NCI-H526 treated with DMSO at 0.1 percent for 48 hours (cell line): ENCODE measurements at places on chromosomes 1 and 21.

- no peak for DNase-seq
These were observed 129.5 kb upstream of the DSCAM start for GRCh38 chr21:40976198-40977109.

DNA sequence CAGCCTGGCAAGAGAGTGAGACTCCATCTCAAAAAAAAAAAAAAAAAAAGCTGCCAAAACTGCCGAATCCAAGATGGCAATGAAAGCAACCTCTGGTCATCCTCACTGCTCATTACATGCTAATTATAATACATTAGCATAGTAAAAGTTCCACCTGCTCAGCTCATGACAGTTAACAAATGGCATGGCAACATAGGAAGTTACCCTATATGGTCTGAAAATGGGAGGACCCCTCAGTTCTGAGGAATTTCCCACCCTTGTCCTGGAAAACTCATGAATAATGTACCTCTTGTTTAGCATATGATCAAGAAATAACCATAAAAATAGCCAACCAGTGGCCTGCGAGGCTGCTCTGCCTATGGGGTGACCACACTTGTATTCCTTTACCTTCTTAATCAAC lies 93.1 kb upstream of the PGBD5 start:
- DNase-seq: no peak

DNA sequence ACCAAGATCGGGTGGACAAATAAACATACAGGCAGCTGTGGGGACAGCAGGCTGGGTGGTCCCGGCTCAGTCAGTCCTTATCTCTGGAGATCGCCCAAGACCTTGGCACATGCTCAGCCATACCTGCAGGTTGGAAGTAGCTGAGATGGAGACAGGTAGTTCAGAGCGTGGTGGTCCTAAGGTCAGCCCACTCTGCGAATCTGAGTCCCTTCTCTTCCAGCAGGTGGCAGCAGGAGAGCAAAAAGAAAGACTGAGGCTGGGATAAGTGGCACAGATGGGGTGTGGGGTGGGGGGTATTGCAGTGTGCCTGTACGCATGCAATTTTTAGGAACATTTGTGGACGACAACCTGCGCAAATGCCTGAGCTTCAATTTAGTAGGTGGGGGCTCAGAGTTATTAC lies 104.9 kb downstream of the TENT5C start:
- peak; percentile 4 for DNase-seq

- DNase-seq: no peak
These were observed 7.9 kb downstream of the LURAP1 start for GRCh38 chr1:46211051-46211450.

DNA sequence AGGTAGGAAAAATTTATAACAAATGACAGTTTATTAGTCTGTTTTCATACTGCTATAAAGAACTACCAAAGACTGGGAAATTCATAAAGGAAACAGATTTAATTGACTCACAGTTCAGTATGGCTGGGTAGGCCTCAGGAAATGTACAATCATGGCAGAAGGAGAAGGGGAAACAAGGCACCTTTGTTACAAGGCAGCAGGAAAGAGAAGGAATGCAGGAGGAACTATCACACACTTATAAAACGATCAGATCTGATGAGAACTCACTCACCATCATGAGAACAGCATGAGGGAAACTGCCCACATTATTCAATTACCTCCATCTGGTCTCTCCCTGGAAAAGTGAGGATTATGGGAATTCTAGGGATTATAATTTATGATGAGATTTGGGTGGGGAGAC lies 61.3 kb downstream of the ASB17 start:
- DNase-seq: no peak

GRCh38 chr1:91751275-91751674 lies 134.7 kb downstream of the TGFBR3 start:
- no peak for DNase-seq

DNA sequence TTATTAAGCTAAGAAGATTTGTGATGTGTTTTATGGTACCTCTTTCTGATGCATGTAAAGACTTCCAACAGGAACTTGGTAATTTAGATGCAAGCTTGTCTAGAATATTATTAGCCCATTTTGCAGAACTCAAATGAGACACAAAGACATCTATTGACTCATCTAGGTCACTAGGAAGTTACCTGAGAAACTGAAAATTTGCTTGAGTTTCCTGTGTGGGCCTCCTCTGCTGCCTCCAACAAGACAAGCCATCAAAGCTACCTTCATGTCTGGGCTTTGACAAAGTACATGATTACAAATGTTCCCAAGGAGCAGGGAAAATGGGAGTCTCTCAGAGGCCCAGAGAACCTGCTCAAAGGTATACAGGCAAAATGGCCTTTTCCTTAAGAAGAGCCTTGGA lies 5.6 kb downstream of the RUNX1 start:
- DNase-seq: no peak

- DNase-seq: no peak
These were observed 197.3 kb downstream of the FOXD2 start for GRCh38 chr1:47635111-47635510.

GRCh38 chr1:238485912-238486209 lies 595.1 kb upstream of the ZP4 start:
- DNase-seq: no peak

GRCh38 chr1:201849372-201850052 lies 20.6 kb downstream of the IPO9 start:
- DNase-seq: no peak

DNA sequence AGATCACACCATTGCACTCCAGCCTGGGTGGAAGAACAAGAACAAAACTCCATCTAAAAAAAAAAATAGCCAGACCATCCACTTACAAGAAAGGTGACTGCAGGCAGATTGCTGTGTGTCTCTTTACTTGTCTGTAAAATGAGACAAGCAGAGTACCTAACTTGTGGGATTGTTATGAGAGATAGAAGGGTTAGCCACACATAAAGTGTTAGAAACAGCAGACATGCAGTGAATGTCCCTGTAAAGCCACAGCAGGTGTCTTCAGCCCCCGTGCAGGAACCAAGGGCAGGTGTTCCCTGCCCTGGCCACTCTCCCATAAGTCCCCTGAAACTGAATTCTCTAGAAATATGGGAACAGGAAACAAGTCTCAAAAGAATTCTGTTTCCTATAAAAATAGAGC lies 40.8 kb upstream of the EFHD2 start:
- DNase-seq: no peak

- no peak for DNase-seq
These were observed 174.8 kb downstream of the CLIC6 start for GRCh38 chr21:34843562-34843961.

- no peak for DNase-seq
These were observed 32.2 kb downstream of the FAM177B start for GRCh38 chr1:222769181-222769580.

- DNase-seq: no peak
These were observed 231.6 kb downstream of the TPR start for GRCh38 chr1:186143481-186143880.

DNA sequence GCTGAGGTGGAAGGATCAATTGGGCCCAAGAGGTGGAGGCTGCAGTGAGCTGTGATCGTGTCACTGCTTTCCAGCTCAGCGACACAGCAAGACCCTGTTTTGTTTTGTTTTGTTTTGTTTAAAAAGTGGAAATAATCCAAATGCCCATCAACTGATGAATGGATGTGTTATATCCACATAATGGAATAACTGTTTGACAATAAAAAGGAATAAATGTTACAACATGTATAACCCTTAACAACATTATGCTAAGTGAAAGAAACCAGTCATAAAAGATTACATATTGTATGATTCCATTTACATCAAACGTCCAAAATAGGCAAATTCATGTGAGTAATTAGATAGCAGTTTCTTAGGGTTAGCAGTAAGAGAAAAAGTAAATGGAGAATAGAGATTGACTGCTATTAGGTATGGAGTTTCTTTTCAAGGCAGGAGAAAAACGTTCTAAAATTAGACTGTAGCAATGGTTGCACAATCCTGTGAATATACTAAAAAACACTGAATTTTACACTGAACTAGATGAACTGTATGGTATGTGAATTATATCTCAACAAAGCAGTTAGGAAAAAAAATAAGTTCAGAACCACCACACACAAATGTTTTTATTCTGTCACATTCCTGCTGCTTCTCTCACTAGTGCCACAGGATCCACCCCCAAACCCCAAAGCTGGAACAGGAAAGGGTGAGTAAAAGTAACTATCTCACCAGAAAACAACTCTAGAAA lies 15.7 kb downstream of the FOXJ3 start:
- DNase-seq: no peak

DNA sequence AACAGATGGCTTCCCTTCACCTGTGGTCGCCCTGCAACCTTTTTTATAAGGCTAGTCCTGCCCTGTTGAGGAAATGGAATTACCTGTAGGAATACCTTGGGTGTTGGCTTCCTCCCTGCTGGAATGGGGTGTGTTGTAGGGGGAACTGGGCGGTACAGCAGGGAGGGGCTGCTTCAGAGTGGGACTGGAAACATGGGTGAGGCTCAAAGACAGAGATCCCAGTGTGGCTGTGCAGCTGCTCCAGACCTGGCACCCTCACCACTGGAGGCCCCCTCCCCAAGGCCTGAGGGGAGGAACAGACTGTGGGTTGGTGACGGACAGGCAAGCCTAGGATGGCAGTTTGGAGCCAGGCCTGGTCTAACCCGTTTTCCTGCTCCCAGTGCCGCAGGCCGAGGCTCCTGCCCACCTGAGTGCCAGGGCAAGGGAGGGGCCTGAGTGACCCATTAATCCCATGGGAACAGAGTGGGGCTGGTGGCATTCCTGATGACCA lies 4.5 kb downstream of the EFNA3 start:
- peak; percentile 64 for DNase-seq

DNA sequence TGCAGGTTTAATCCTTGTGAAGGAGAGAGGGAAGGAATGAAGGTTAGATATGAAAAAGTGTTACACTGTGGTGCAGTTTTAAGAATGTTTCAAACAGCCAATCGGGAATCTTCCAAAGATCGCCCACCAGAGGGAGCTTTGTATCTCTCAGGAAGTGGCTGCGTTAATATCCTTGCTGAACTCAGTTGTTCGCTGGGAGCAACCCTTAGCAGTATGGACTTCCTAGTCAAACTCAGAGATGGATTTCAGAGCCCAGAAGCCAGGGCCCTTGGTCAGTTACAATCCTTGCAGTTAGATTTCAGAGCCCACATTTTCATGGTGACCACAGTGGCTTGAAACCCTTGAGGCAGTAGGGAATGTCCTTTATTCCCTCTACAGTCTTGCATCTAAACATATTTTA lies 136.2 kb downstream of the NTNG1 start:
- DNase-seq: peak; percentile 40

GRCh38 chr1:197663162-197663953 lies 111.9 kb downstream of the DENND1B start:
- no peak for DNase-seq

- DNase-seq: no peak
These were observed 32.4 kb downstream of the KIF21B start for GRCh38 chr1:200991097-200991614.
